ENCODE measurements at places on chromosomes 11 and 22.

DNA sequence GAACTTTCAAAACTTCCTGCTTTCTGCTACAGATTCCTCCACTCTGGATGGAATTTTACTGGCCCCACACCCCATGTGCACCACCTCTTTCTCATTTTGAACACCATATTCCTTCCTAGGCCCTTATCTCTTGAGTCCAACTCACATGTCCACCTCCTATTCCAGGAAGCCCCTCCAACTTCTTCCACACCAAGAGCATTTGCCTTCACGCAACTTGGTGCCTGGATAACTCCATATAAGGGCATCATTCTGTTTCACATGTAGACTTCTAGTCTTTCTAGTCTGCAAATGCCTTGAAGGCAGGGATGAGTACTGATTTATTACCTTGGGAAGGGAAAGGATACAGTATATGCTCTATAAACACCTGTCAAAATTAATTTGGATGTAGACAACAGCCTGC is 17.5 kb downstream of the GAB2 start:
- no peak for DNase-seq

DNA sequence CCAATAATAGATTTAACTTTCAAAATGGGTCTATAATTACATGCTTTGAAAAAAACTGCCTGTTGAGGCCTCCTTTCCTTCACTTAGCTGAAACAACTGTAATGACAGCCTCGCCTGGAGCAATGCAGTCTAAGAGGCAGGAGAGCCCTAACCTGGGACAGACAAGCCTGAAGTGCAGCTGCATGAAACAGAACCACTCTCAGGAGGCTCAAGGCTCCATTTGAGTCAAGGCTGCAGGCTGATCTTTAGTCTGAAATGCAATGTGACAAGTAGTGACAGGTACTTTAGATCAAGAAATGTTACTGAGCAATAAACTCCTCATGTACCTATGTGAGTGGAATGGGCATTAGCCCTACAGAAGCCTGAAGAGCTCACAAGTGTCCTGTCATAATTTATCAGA is 414.0 kb upstream of the LUZP2 start:
- DNase-seq, result no peak

DNA sequence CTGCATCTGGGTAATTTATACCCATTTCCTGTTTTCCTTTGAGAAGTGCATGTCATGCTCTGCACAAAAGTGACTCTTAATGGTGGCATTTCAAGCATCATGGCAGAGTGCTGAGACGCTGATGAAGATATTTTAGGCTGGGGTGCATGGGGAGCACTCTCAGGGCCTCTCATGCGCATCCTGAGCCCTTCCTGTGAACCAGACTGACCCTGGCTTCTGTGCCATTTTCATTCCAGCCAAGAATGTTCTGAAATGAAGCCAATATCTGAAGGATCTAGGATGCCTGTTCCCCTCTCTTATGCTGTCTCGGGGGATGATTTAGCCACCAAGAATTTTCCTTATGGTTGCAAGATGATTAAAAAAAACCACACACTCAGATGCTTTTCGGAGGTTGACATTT is 61.5 kb downstream of the MIAT start:
- DNase-seq, result no peak

DNA sequence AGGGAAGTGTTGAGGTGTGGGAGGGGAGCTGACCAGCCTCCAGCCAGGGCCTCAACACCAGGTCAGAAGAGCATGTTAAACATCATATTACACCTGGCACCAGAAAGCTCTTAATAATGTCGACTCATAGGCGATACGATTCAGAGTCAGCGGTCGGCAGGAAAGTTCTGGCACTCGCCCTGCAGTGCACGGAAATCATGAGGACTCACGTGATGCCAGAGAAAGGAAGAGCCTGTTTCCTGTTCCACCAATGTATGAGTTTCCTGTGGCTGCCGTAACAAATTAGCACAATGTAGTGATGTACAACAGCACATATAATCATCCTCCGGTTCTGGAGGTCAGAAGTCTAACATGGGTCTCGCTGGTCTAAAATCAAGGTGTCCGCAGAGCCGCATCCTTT is 198.8 kb downstream of the BARX2 start:
- DNase-seq, result no peak

DNA sequence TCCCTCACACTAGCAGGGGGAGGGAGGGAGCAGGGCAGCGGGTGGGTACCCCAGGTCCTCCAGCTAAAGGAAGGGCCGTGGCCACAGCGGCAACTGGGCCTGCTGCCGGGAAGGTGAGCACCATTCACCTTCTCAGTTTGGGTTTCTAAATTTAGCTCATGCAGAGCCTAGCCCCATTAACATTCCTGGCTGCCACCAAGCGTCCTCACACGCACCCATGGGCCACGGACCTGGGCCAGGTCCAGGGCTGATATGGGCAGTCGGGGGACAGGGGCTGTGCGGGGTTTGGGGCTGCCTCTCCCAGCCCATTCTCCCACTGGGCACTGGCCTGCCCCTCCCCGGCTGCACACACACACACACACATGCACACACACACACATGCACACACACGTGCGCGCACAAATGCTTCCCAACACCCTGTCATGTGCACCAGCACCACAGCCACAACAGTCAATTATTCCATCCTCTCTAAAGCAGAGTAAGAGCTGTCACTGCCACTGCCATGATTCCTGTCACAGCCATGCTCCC is 28.7 kb downstream of the SYT7 start:
- peak; percentile 49 for DNase-seq

DNA sequence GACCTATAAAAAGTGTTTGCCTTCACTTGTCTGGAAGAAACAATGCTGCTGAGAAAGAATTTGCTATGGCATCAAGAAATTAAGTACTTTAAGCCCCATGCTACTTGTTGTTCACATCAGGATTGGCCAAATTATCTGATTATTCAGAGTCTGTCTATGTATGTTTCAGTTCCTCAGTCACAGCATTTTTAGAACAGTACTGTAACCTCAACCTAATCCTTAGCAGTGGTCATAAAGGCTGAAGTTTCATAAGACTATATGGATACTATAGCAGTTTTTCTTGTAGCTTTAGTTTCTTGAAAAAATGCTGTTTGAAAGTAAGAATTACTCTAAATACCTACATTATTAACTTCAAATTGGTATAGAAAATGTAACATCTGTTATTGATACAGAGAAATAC is 153.9 kb downstream of the INSC start:
- no peak for DNase-seq

DNA sequence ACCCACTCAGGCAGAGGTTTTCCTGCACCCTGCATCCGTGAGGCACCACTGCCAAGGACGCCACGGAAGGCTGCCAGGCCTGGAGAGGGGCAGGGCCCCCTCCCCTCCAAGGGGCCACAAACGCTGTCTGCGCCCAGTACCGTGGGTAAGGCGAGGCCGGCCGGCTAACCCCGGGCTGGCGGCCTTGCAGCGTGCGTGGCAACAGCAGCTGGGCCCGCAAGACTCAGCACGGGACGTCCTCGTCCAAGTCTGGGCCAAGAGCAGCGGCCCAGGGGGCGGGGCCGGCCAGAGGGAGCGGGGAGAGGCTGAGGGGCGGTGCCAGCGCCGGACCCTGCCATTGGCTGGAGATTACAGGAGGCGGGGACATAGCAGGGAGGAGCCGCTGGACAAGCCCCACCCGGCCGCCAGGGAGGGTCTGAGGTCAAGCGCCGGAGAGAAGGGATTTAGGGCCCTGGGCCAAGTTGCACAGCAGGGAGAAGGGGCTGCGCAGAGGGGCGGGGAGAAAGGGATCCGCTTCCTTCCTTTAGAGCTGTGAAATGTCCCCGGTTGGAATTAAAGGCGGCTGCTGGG is 16.0 kb downstream of the SLC43A1 start:
- DNase-seq, result peak; percentile 99

DNA sequence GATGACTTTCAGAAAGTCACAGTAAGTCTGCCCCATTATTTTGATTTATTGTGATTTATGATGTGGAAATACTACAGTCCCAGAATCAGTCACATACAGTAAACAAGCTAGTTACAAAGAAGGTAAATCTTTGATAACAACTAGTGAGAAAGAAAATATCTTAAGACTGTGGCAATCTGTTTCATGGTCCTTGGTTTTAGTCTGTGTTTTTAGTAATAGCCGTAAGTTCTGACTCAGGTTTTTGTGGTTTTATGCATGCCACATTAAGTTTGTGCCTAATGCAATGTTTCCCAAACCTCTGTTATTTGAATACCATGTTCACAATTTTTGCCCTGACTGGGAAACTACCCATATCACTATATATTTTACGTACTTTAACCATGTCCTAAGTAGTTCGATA is 6.7 kb downstream of the CEP295 start:
- DNase-seq, result no peak

DNA sequence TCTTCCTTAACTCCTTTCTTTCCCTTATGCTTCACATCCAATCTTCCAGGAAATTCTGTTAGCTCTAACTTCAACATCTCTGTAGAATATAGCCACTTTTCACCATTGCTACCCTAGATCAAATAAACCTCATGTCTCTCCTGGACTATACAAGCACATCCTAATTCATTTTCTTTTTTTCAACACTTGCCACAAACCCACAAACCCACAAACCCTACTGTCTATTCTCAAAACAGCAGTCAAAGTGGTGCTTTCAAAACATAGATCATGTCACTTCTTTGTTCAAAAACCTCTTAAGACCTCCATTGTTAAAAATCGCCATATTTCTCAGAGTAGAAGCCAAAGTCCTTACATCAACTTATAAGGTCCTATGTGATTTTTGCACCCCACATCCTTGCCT is 94.3 kb downstream of the PIWIL4 start:
- DNase-seq, result no peak

- DNase-seq, result no peak
Observed at GRCh38 chr22:20164863-20165262, 14.0 kb upstream of the CCDC188 start.

DNA sequence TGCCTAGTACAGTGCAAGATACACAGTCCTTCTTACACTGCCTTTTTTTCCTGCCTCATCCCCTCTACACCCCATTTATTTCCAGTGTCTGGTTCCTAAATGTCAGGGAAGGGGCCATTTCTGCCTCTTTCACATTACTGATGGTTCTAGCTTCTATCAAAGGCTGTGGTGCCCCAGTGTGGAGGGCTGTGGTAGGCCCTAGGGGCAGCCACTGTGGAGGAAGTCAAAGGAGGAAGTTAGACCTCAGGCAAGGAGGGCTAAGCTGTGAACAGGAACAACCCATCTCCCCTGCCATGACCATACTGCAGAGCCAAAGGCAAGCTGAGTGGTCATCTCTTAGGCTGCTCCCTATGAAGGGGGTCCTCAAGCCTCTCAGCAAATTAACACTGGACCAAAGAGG is 81.9 kb upstream of the CRTAM start:
- DNase-seq, result peak; percentile 22

DNA sequence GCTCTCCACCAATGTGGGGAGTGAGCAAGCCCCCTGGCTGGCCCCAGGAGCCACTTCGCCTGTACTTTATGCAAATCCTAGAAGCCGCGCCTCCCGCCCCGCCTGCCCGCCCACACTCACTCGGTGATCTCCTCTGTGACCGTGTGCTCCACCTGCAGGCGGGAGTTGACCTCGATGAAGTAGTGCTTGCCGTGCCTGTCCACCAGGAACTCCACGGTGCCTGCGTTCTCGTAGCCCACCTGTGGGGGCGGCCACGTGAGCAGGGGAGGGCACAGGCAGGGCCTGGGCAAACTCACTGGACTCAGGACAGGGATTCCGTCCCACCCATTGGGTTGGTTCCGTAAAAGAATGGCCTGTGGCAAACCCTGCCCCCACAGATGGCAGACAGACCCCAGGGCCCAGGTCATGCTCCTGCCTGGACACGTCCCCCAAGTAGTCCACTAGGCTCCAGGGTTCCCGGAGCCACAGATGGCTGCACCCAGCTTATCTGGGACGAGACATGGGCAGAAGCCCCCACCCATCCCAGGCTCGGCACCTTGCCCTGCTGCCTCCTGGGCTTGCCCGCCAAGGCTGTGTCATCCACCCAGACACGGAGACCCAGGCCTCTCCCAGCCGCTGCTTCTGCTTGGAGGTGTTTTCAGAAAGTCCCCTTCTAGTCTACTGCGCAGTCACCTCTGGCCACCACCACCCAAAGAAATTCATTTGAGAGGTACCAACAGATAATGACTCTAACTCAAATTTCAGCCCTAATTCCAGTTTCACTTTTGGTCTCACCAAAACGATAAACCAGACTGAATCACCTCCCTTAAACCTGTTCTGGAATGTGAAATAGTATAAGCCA is 12.1 kb downstream of the LRFN4 start:
- no peak for DNase-seq

GRCh38 chr11:118908901-118909618 is 16.7 kb downstream of the BCL9L start:
- DNase-seq, result peak; percentile 83

DNA sequence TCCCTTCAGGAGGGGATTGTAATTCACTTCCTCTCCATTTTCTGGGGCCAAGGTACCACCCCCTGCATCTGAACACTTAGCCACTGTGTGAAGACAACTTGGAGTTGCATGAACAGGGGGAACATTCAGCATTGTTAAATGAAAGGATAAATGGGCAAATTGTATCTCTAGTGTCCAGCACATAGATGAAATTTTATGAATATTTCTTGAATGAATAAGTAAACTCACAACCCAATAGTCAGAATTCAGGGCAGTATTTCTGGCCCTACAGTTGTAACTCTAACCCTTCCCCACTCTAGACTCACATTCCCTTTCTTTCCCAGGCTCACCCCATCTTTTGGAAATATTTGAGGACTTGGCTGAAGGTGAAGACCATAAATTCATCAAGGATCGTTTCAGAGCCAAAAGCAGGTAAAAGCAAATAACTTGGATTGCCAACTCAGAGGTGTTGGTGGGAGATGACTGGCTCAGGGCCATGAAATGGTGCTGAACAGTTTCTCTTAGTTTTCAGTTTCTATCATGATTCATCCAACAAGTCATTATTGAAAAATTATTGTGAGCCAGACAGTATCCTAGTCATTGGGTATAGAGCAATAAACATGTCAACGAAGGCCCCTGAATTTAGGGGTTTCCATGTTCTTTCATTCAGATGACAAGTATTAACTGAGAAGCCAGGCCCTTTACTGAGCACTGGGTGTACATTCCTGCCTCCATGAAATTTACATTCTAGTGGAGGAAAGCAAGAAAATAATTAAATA is 33.3 kb upstream of the ZC3H12C start:
- no peak for DNase-seq

GRCh38 chr22:39478441-39478850 is 21.6 kb downstream of the MGAT3 start:
- no peak for DNase-seq

- no peak for DNase-seq
Observed at GRCh38 chr11:31809857-31810778, 1.0 kb downstream of the PAX6 start.

DNA sequence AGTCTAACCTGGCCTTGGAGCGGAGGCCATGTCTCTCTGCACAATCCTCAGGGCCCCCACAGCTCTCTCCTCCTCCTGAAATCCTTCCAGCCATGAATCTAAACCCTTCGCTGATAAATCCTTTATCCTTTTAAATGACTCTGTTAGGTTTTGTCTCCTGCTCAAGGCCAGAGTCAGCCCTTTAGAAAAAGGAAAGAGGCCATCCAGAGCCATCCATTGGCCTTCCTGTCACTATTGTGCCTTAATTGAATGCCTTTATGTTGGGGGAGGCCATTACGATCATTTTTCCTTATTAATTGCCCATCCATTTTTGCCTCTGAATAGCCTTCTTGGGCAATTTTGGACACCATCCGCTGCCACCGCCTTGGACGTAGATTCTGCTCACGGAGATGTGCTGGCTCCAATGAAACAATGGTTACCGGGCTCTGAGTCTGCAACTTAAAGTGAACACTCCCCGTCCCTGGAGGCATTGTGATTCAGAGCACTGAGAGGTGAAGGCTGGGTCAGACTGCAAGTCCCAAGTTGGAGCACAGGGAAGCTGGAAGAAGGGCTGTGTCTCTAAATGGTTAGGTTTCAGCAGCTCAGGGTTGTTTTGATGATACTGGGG is 213.0 kb upstream of the E2F8 start:
- DNase-seq, result no peak

- DNase-seq, result no peak
Observed at GRCh38 chr22:45682064-45682463, 10.4 kb downstream of the ATXN10 start.
